ENCODE measurements at places on chromosomes 5 and 9.

- no peak for DNase-seq
Measured at GRCh38 chr5:180424094-180424493, 70.1 kb upstream of the CNOT6 start.

DNA sequence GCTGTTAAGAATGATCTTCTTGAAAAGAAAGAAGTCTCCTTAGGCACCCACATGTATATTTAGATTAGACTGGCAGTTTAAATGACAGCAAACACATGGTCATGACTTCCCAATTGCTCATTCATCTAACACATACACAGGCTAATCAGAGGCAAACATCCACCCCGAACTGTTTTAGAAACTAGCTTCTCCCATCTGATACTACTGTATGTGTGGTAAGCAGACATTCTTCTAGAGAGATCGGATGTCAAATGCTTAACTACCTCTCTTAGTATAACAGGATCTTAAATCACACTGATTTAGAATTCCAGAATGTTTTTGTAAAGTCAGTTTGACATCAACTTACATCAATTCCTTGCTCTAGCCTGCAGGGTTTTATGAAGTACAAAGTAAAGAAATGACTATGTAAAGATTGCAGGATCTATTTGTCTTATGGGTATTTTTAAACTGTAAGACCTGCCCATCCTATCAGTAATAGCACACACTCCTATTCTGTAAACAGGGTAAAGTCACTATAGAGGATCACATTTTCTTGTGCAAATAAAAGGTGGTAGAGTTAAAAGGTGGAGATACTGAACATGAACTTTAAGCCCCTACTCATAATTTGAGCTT lies 239.7 kb downstream of the MLLT3 start:
- no peak for DNase-seq

GRCh38 chr9:93826209-93826608 lies 128.9 kb downstream of the BARX1 start:
- peak; percentile 41 for DNase-seq

DNA sequence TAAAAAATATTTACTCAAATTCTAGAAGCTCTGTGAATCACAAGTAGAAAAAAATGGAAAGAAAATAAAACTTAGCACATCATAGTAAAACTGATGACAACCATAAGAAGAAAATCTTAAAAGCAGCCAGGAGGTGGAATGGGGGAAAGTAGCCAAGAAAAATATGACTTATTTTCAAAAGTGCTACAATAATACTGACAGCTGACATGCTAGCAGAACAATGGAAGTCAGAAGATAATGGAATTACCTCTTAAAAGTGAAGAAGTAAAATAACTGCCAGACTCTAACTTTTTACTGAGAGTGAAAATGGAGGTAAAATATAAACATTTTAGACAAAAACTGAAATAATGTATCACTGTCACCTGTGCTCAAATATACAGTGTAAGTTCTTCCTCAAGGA lies 532.2 kb upstream of the SGCD start:
- DNase-seq, result no peak

GRCh38 chr5:78665534-78665933 lies 17.0 kb upstream of the LHFPL2 start:
- DNase-seq, result no peak

GRCh38 chr5:148791696-148792095 lies 34.7 kb upstream of the ADRB2 start:
- no peak for DNase-seq

DNA sequence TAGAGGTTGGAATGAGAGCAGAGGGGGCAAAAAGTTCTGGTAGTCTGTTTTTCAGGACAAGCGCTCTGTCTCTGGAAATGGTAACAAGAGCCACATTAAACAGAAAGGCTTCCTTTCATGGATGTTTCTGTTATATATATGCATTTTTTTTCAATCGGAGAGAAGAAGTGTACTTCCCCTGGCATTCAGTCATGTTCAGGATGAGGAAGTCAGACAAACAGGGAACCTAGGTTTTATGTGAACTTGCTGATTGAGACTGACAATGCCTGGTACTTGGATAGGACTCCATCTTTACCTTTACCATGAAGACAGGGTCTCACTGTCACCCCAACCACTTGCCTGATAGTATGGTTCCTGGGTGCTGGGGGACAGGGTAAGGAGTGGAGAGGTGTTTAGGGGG lies 30.1 kb upstream of the ZBED3 start:
- no peak for DNase-seq

- no peak for DNase-seq
Measured at GRCh38 chr5:38456657-38457399, 99.6 kb downstream of the LIFR start.

- no peak for DNase-seq
Measured at GRCh38 chr5:175698401-175699115, 40.7 kb downstream of the HRH2 start.

DNA sequence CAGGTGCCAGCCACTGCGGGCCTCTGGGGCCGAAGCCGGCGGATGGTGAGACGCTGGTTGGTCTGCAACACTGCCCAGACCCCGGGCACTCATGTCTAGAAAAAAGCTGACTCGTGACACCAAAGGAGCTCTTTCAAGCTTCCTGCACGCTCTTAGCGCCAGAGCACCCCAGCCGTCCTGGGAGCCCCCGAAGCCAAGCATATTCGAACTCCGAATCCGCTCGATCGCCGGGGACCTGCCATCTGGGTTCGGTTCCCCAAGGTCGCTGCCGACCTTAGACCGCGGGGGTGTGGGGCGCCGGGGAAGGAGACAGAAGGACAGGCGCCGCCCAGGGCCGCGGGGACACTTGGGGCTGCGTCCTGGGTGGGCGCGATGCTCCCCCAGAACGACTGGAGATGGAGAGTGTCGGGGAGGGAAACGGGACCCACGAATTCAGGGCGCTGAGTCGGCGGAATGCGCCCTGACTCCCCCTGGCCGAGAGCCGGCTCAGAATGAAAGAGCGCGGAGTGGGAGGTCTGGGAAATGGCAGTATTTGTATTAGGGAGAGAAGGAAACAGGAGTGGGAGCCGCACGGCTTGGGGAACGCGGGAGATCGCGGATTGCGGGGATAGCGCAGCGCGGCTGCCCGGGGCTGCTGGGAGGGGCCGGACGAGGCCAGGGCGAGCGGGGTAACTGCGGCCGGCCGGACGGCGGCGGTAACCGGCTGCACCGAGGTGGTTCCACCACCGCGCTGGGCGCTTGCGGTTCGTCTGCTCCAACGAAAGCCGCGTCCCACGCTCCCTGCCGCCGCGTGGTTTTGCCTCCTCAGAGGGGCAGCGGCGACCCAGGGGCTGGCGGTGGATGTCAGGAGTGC lies 20.1 kb upstream of the MARCHF6 start:
- DNase-seq, result no peak

- DNase-seq, result no peak
Measured at GRCh38 chr5:34978681-34979080, 49.3 kb downstream of the DNAJC21 start.

GRCh38 chr9:80025796-80026520 lies 454.2 kb downstream of the TLE4 start:
- no peak for DNase-seq

- no peak for DNase-seq
Measured at GRCh38 chr9:112531666-112532282, 45.1 kb downstream of the KIAA1958 start.

DNA sequence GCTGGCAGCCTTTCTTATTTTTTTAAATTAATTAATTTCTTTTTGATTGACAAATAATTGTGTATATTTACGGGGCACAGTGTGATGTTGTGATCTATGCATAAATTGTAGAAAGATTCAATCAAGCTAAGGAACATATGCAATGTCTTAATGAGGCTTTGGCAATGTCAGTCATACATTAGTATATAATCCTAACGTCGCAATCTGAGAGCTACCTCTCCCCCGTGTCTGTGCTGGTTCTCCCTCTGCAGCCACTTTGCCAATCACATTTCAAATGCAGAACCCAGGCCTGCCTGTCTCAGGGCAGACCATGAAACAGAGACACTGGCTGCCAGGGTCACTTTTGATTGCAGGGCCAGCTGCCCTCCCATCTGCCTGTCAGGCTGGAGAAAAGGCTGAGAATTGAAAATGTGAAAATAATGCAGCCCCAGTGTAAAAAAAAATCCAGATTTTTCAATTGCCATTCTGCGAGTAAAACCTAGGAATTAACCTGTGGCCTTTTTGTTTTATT lies 56.3 kb downstream of the SLC24A2 start:
- DNase-seq, result no peak

GRCh38 chr5:7916171-7916804 lies 47.3 kb downstream of the MTRR start:
- no peak for DNase-seq

- DNase-seq, result no peak
Measured at GRCh38 chr9:71624728-71625127, 143.6 kb downstream of the CEMIP2 start.

DNA sequence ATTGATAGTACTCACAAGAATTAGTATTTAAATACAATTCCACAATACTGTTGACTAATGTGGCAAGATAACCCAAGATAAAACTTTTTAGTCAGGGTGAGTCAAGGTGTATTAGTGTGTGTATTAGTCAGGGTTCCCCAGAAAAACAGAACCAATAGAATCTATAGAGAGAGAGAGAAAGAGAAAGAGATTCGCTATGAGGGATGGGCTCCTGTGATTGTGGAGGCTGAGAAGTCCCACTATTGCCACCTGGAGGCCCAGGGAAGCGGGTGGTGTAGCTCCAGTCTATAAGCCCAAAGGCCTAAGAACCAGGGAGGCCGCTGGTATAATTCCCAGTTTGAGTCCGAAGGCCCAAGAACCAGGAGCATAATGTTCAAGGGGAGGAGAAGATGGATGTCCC lies 10.0 kb upstream of the SHISAL2B start:
- DNase-seq, result no peak

DNA sequence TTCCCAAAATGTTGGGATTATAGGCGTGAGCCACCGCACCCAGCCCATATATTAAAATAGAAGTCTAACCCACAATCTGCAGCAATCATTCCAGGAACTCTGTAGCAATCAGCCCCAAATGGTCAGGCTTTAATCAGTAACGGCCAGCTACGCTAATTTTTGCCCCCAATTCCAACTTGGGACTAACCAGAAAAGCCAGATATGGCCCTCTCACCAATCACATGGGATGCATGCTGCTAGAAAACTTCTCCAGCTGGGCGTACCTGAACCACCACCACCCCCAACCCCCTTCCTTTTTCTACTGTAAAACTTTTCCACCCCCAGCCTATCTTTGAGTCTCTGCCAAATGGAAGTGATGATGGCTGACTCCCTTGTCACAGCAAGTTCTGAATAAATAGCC lies 4.1 kb downstream of the SUSD1 start:
- no peak for DNase-seq

- DNase-seq, result no peak
Measured at GRCh38 chr5:96049398-96050272, 88.0 kb upstream of the ELL2 start.

GRCh38 chr5:170882345-170882744 lies 20.5 kb downstream of the RANBP17 start:
- no peak for DNase-seq

GRCh38 chr5:125874717-125875116 lies 548.5 kb upstream of the GRAMD2B start:
- no peak for DNase-seq

GRCh38 chr9:37034305-37034937 lies 353 bp upstream of the PAX5 start:
- no peak for DNase-seq

GRCh38 chr9:131029574-131029952 lies 20.6 kb downstream of the LAMC3 start:
- no peak for DNase-seq

- no peak for DNase-seq
Measured at GRCh38 chr5:168578538-168579487, at the start of gene PANK3. TSS of gene PANK3 (minus strand) at chr5:168579368. CDS start at chr5:168579283, 85 bp downstream.

DNA sequence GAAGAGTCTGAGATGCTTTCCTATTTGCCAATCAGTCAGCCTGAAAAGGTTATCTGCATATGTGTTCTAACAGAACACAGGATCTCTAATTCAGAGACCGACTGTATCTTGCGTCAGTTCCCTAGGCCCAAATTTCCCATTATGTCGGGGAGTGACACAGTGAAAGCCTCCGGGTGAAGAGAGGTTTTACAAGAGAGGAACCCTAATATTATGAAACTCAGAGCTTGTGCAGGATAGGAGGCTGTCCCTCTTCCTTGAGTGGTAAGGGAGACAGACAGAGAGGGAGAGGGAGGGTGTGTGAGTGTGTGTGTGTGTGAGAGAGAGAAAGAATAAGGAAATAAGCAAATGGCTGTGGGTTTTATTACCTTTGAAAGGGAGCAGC lies 1.9 kb downstream of the CD14 start:
- DNase-seq, result peak; percentile 4
